ENCODE measurements at places on chromosomes 12 and 14.
A peak's percentile ranks its signal among the peaks of the same experiment; 100 is the strongest.

- DNase-seq: no peak
Measured at GRCh38 chr14:96509457-96510090, 7.4 kb downstream of the PAPOLA start.

DNA sequence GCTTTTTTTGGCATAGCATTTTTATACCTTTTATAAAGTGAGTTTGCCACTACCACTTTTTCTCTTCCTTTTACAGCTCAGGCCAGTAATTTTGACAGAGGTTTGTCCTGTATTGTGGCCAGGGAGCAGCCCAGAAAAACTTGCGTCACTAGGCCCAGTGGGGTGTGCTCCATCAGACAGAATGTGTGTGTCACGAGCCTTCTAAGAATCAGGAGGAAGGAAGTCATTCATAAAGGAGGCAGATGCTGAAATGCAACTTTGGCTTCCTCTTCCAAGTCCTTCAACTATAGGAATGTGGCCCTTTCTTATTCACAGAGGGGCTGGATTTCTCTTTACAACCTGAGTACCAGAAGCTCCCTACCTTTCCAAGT, 10.1 kb upstream of the RAB35 start:
- DNase-seq: no peak

- no peak for DNase-seq
Measured at GRCh38 chr12:5715021-5715420, 230.0 kb downstream of the ANO2 start.

- peak; percentile 81 for DNase-seq
Measured at GRCh38 chr12:121799842-121800693, 3.7 kb upstream of the SETD1B start.

GRCh38 chr12:113142173-113142885, 6.8 kb upstream of the RASAL1 start:
- peak; percentile 19 for DNase-seq

GRCh38 chr12:79932357-79932756, 2.5 kb downstream of the PPP1R12A start:
- DNase-seq: no peak

GRCh38 chr14:79040790-79041189, 870.6 kb downstream of the NRXN3 start:
- no peak for DNase-seq

DNA sequence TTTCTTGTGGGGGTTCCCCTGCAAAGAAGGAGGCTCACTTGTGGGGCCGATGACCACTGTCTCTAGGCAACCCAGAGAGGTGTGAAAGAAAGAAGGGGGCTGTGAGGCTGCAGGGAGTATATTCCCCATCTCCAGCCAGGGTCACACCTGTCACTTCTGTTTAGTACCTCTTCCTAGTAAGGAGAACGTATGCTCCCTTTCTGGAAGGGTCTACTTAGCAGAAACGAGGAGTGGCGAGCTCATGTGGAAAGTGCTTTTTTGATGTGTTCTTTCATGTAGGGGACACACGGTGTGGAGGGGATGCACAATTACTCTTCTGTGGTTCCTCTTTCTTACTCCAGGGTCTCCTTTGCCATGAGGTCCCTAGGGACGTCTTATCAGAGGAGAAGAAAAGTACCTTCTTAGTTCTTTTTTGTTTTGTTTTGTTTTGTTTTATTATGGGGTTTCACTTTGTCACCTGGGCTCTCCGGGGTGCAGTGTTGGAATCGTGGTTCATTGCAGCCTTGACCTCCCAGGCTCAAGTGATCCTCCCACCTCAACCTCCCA, 58.3 kb downstream of the PRKCH start:
- DNase-seq: no peak

DNA sequence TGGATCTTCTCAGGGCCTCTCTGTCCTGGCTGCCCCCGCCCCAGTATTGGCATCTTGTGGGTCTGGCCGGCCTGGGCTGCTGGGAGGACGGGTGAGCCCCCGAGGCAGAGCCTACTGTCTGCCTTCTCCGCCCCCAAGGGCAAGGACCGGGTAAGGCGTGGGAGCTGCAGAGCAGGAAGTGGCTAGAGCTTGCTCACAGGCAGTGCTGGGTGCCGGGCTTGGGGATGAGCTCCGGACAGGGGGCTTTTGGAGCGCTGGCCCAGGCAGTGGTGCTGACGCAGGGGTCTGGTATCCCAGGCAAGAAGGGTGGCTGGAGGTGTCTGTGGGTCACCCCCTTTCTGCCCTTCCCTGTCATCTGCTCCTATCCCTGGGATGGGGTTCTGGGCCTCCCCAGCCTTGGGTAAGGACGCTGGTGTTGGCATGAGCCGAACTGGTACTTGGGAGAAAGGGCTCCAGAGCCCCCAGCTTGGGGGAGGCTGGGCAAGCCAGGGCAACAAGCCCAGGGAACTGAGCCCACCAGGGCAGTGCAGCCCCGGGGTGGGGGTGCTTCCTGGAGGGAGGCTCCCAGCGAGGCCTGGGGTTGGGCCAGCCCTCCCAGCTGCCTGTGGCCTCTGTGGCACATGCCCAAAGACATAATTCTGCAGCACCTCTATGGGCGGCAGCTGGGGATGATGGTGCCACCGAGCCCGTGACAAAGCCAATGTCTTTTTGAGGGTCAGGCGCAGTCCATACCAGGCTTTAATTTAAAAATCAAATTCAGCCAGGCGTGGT, 126.3 kb downstream of the KIF26A start:
- DNase-seq: no peak

GRCh38 chr12:28063355-28063880, 90.9 kb upstream of the PTHLH start:
- DNase-seq: no peak

- no peak for DNase-seq
Measured at GRCh38 chr14:32934073-32934880, 4.4 kb upstream of the NPAS3 start.

GRCh38 chr12:6821591-6822425, at the start of gene GPR162:
TSS of gene GPR162 (plus strand) at chr12:6821821. CDS start at chr12:6823899, 2,078 bp downstream.
- no peak for DNase-seq
